ENCODE measurements at places on chromosomes 16 and 17.

DNA sequence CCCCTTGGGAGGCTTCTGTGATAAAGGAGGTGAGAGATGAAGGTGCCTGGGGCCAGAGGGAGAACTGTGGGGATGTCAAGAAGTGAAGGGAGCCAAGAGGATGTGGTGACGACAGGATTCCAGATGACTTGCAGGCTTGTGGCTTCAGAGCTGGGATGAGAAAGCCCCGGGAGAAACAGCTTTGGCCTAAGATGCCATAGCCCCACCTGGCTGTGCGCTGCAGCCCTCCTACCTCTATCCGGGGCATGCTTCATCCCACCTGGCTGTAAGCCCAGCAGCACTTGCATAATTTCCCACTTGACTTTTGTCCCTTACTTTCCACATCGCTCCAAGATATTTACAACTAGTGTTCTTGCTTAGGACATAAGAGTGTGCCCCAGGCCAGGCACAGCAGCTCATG is 29.3 kb downstream of the GINS3 start:
- no peak for DNase-seq

GRCh38 chr16:68272507-68273209 is 8.3 kb downstream of the SLC7A6 start:
- peak; percentile 70 for DNase-seq

- DNase-seq = peak; percentile 62
Observed at GRCh38 chr17:21511363-21512195, 135.4 kb downstream of the KCNJ12 start.

DNA sequence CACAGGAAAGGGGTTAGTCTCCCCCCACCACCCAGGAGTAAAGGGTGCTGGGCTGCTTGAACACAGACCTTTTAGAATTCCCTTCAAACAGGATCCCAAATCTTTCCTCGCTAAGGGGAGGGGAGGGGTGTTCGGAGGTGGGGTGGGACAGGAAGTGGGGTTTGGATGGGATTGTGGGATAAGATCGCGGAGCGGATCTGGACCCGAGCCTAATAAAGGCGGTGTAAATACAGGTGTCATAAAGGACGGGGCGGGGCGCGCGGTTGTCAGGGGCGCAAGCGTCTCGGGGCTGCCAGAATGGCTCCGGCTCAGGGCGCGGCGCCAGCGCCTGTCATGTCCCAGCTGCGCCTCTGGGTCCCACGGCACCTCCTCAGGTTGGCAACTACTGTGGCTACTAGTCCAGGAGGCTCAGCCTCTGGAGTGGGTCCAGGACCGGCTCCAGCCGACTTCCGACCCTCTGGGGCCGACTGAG is 59.8 kb upstream of the FBXO47 start:
- peak; percentile 28 for DNase-seq

DNA sequence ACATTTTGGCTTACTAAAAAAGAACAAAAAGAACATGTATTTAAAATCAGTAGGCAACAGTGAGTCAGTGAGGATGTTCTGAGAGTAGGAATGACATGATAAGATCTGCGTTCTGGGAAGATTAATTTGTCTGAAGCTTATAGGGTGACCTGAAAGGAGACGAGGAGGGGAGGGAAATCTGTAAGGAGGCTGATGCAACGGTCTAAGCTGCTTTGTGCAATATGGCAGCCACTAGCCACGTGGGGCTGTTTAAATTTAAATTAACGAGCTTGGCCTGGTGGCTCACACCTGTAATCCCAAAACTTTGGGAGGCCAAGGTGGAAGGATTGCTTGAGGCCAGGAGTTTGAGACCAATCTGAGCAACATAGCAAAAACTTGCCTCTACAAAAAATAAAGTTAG is 181.6 kb upstream of the CACNG3 start:
- no peak for DNase-seq

Data from naive thymus-derived CD8-positive, alpha-beta T cell (primary cell).